ENCODE measurements at places on chromosomes 1 and 21. TPM values are rescaled to one million over a fixed set of nuclear protein-coding genes. Genes with fewer than 3 reads are reported as not detected.

The MKNK1 gene
- total RNA-seq: 34.7 TPM

The NBPF6 gene
- total RNA-seq: not detected

The AJAP1 gene
- total RNA-seq: 15.1 TPM

The DDI2 gene
- 19.4 TPM for total RNA-seq

The TNFRSF14 gene
- total RNA-seq: 0.07 TPM

The SOD1 gene
- total RNA-seq: 174 TPM

The MATN1 gene
- total RNA-seq: 0.76 TPM

The SDHB gene
- 238 TPM for total RNA-seq

The KRTAP20-4 gene
- not detected for total RNA-seq

The RHBG gene
- 0.69 TPM for total RNA-seq

The RBM11 gene
- 3.3 TPM for total RNA-seq

DNA sequence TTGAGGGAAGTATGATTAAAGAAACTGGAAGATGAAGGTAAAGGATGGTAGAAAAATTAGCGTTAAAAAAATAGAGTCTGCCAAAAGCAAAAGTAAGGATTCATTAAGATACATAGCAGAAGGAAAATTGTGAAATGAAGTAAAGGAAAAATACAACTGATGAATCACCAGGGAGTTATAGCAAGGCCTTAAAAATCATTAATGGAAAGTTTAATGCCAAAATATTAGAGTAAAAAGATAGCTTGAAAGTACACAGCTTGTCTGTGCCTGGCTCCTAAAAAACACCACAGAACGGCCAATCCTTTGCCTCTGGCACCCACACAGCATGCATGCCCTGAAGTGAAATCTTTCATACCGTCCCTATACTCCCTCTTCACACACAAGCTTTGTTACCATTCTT, 66.9 kb upstream of the APOBEC4 start:
- DNase-seq: no peak

- DNase-seq: no peak
Measured at GRCh38 chr1:40658751-40659648, 6.5 kb downstream of the RIMS3 start.

DNA sequence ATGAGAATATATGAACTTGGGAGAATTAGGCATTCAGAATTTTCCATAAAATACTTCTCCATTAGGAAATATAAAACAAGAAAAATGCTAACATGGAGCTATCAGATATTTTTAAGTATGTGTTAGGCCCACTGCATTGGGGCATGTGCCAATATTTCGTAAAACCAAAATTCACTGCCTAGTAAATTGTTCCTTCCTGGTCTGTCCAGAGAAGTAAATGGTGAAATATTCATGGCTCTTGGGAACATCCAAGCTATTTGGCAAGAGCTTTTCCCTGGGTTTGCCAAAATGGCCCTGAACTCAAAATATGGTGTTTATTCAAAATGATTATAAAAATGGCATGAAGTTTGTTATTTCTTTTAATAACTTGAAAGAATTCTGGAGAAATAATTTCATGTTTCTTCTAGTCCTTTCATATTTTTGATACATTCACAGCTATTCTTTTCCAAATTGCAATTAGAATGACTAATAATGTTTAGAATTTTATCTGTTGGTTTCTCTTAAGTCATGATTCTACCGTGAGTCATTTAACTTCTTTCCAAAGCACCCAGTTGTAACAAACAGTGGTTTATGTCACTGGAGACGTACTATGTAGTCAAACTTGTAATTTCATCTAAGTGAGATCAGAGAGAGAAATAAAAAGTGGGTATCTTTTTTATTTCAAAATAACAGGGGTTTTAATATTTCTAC, 25.7 kb upstream of the SLC19A2 start:
- DNase-seq: no peak

- no peak for DNase-seq
Measured at GRCh38 chr1:163305441-163305840, 16.3 kb upstream of the NUF2 start.

- DNase-seq: no peak
Measured at GRCh38 chr1:209302779-209303568, 280.5 kb upstream of the CAMK1G start.

- peak; percentile 73 for DNase-seq
Measured at GRCh38 chr1:180269645-180270529, 39.8 kb downstream of the LHX4 start.

- peak; percentile 90 for DNase-seq
Measured at GRCh38 chr1:18743233-18743632, 112.6 kb downstream of the PAX7 start.

DNA sequence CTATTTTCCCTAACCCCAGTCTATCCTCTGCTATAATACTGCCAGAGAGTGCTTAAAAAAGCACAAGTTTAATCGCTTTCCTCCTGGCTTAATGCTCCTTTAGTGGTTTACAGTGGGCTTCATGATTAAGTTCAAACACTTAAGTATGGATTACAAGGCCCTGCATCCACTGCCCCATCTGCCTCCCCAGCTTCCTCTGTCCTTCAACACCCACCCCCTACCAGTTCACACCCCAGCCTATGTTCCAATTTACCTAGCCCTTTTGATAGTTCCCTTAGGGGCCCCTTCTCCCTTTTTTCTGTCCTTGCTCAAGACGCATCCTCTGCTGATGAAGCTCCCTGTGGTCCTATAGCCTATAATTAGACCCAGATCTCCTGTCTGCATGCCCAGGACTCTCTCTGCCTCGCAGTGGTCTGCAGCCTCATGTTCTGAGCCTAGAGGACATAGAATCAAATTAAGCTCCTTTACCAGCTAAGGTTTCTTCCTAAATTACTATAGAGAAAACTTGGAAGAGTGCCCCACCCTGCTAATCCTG, 212.5 kb downstream of the FGGY start:
- no peak for DNase-seq

GRCh38 chr1:194004146-194004545, 817.7 kb upstream of the B3GALT2 start:
- peak; percentile 19 for DNase-seq

GRCh38 chr1:87730274-87731216, 401.9 kb downstream of the LMO4 start:
- DNase-seq: no peak

DNA sequence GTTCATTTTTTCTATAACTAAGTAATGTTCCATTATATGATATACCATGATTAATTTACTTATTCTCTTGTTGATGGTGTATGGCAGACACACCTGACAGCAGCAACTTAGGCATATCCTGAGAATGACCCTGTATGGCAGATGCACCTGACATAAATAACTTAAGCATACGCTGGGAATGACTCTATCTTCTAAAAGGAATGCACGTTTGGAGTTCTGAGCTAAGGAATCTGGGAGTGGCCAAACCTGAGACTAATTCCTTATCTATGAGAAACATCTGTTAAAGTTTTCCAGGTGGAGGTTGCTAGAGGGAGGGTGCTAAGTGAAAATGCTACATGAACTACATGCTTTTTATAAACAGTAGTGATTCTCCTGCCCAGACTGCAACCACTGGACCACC, 96.7 kb upstream of the RGS18 start:
- DNase-seq: no peak

- DNase-seq: no peak
Measured at GRCh38 chr1:190029441-190029840, 448.2 kb downstream of the BRINP3 start.

DNA sequence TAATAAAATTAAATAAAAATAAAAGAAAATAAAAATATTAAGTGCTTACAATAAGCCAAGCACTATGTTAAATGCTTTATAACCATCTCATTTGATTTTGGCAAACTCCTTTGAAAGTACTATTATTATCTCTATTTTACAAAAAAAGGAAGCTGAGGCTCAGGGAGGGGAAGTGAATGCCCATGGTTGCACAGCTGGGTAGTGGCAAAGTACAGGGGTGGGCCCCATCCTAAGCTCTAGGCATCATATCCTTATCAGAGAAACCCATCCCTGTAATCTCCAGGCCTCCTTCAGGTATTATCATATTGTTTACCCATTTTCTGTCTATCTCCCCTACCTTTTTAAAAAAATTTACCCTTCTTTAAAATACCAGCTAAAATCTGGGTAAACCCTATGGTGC, 2.3 kb upstream of the MED18 start:
- no peak for DNase-seq

GRCh38 chr1:214573386-214574318, 22.2 kb upstream of the PTPN14 start:
- no peak for DNase-seq

DNA sequence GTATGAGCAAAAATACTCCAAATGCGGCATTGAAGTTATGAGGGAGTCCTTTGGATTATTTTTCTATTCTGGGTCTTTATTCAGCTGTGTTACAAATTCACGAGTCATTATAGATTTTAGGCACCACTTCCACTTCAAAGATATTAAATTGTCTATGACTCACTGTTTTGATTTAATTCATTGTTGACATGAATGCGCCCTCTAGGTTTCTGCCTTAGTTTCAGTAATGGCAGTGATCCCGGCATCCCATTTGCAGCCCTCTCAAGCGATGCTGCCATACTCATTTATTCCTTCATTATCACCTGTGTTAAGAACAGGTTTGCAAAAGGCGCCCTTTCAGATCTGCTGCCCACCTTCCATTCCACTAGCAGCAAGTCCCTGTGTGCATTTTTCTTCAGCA, 14.0 kb downstream of the RSPO1 start:
- no peak for DNase-seq

- DNase-seq: no peak
Measured at GRCh38 chr1:52119301-52120079, 22.4 kb upstream of the ZFYVE9 start.

DNA sequence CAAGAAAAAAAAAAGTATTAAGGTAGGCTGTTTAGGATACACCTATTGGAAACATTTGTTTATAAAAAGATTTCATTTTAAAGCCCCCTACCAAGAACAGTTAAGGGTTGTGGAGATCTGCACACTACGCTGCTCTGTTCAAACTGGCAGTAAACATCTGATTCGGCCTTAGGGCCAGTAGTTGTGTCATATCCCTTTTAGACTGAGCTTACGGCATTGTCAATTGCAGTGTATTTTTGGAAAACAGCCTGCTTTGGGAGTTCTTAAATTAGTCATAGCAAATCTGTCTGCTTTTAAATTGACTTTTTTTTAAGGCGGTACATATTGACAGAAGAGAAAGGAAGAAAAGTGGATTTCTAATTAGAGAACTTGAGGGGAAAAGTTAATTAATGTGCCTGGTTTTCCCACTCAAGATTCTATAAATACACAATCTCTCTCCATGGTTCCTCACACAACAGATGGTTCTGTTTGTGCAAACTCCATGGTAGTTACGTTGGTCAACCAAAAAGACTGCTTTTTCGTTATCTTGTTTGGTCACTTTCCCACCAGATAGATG, 1.7 kb upstream of the ELK4 start:
- DNase-seq: no peak
